ENCODE measurements at places on chromosomes 4 and X. TPM values are rescaled to one million over a fixed set of nuclear protein-coding genes. Genes with fewer than 3 reads are reported as not detected.
A peak's percentile ranks its signal among the peaks of the same experiment; 100 is the strongest.

- DNase-seq: no peak
These were observed 17.3 kb upstream of the SEL1L3 start for GRCh38 chr4:25879991-25880651.

NDP gene
- total RNA-seq: 0.27 TPM

DNA sequence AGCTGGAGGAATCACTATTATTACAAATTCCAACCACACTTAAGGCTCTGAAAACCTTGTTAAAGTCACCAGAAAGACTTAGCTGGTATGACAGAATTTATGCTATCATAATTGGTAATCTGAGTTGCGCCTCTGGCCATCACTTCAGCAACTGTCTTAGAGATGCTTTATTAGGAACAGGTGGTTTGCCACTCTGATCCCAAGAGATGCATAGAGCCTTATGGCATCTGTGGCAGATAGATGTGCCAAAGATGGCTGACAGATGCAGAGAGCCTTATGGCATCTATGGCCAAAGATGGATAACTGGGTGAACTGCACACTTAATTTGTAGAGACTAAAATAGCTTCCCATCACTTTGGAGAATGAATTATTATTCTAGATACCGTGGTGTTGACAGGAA lies 32.3 kb upstream of the PLAC8 start:
- no peak for DNase-seq

DNA sequence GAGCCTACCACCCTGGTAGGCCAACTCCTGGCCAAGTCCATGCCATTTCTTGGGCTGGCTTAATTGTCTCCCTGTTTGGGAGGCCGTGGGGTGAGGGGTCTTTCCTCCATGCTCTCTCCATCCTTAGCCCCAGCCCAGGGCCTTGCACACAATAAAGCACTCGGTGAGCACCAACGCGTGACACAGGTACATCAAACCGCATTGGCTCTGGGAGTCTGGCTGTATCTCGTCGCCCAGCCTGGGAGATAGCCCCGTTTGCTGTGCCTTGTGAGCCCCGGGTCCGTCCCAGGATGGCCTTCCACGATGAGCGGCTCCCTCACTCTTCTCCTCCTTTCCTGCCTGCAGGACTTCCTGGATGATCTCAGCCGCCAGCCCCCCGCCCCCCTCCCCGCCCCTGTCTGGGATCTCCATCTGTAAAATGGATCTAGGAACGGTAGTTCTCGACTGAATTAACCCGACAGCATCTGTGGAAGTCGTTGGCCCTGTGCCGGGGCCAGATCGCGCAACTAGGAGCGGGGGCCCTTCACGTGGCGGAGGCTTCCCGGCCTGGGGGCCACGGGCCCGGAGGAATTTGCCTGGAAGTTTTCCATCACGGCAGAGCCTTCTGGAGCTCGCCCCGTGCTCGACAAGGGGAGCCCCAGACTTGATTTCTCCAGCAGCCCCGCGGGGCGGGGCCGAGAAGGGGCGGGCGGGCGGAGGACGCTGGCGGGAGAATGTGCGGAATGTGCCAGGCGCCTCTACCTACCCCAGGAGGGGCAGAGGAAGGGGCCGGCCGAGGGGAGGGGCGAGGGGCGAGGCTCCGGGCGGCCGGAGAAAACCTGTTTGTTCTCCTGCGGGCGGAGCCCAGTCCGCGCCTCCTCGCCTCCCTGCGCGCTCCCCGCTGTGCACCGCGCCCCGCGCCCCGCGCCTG lies at the start of gene ZNF185:
TSS of gene ZNF185 (plus strand) at position 846 of the 910 bp plus-strand sequence. CDS start 16,423 bp downstream, outside the sequence.
- peak; percentile 89 for DNase-seq

PGAM4 gene
- total RNA-seq: 0.52 TPM

Data from GM23338 (cell line).